ENCODE measurements at places on chromosomes 4 and X. TPM values are rescaled to one million over a fixed set of nuclear protein-coding genes. Genes with fewer than 3 reads are reported as not detected.

DNA sequence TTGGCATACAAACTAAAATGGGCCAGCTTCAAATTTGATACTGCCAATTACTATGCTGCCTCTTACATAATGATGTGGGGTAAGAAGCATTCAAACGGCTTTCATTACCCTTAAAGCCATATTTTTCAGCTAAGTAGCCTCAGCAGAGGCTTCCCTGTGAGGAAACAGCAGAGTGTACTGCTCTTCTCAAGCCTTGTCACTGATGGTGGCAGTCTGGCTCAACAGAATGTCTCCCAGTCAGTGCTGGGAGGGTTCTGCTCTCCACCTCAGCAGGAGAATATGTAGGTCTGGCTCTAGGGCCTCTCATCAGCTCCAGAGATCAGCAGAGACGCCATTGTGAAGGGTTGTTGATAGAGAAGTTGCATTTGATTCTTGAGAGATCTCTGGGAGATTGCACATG is 44.6 kb upstream of the MBNL3 start:
- no peaks in the 10 kb centered on the region for H3K4me1 ChIP-seq
- no peak overlapping the region for H3K27ac ChIP-seq
- H3K27me3 ChIP-seq: no peaks in the 10 kb centered on the region

The TMSB15A gene
- total RNA-seq: not detected

The SGCB gene
- total RNA-seq: 5.1 TPM

DNA sequence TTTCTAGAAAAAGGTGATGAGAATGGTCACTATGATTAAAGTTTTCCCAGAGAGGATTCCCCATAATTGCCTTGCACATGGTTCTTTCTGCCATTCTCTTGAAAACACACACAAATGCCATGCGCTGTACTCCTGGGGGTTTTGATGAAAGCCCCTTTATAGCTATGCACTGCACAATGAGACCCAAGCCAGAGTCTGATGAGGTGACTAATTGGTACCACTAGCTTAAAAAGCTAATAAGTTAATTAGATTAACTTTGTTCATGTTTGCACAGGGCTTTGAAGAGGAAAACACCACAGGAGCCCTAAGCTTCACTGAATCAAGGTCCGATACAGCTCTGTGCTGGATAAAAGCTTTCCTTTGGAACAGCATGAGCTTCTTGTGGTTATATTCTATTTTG is 132.2 kb downstream of the NKX6-1 start:
- DNase-seq: no peak
- no peaks in the 10 kb centered on the region for H3K36me3 ChIP-seq

The PCDH10 gene
- total RNA-seq: not detected

The TMSB15C gene
- total RNA-seq: 2.1 TPM

DNA sequence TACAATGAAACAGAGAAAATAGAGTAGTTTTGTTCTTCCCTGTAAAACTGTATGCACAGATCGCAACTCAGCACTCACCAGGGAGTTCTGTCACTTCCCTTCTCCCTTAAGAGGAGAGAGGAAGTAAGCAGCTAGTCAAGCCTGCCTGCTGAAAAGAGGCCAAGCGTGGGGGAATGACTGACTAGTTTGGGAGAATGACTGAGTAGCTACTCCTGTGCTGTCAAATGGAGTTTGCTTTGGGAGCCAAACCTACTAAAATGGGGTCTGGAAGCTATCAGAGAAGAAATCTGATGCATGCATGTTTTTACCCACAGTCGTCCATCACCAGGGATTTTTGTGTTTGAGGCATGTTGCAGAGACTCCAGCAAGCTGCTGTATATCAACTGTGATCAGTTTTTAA is 54.6 kb upstream of the LHFPL1 start:
- H3K36me3 ChIP-seq: no peaks in the 10 kb centered on the region
- H3K27me3 ChIP-seq: no peaks in the 10 kb centered on the region
- no peak for DNase-seq
- H3K4me3 ChIP-seq: no peak overlapping the region
- H3K27ac ChIP-seq: no peak overlapping the region

- H3K27me3 ChIP-seq: no peaks in the 10 kb centered on the region
- H3K36me3 ChIP-seq: no peaks in the 10 kb centered on the region
- H3K4me3 ChIP-seq: no peak overlapping the region
- no peak overlapping the region for H3K27ac ChIP-seq
These were observed 12.6 kb downstream of the TRPC5OS start for GRCh38 chrX:111888600-111888999.

The SSX3 gene
- total RNA-seq: not detected

- no peak for DNase-seq
- no peaks in the 10 kb centered on the region for H3K27me3 ChIP-seq
- no peak overlapping the region for H3K27ac ChIP-seq
- H3K4me1 ChIP-seq: no peaks in the 10 kb centered on the region
These were observed 54.6 kb upstream of the UNC5C start for GRCh38 chr4:95603393-95603792.

GRCh38 chrX:126718440-126718839 is 101.1 kb upstream of the PRR32 start:
- no peak for DNase-seq
- H3K4me3 ChIP-seq: no peak overlapping the region
- H3K4me1 ChIP-seq: no peaks in the 10 kb centered on the region
- no peaks in the 10 kb centered on the region for H3K27me3 ChIP-seq

- DNase-seq: no peak
- H3K27me3 ChIP-seq: no peaks in the 10 kb centered on the region
- no peak overlapping the region for H3K27ac ChIP-seq
- no peaks in the 10 kb centered on the region for H3K36me3 ChIP-seq
- H3K4me1 ChIP-seq: no peaks in the 10 kb centered on the region
These were observed 25.4 kb downstream of the ARFIP1 start for GRCh38 chr4:152805071-152805650.

DNA sequence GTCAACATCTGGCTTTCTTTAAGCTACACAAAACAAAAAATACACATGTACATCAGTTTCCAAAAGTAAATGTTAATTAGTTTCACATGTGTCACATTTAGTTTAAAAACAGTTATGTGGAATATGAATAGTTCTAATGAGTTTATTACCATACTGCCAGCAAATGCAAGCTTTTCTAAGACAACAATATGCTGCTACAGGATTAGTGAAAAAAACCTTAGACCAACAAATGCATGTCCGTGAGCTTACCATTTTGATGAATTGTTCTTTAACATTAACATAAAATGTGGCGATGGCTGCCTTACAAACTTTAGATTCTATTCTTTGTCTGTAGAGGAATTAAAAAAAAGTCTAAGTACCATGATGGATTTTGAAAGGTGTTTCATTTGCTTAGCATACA is 31.8 kb downstream of the CENPU start:
- no peak for DNase-seq
- H3K36me3 ChIP-seq: no peaks in the 10 kb centered on the region
- H3K4me1 ChIP-seq: no peaks in the 10 kb centered on the region
- no peak overlapping the region for H3K4me3 ChIP-seq

Data from T-cell (primary cell).